ENCODE measurements at places on chromosomes 4 and X.

DNA sequence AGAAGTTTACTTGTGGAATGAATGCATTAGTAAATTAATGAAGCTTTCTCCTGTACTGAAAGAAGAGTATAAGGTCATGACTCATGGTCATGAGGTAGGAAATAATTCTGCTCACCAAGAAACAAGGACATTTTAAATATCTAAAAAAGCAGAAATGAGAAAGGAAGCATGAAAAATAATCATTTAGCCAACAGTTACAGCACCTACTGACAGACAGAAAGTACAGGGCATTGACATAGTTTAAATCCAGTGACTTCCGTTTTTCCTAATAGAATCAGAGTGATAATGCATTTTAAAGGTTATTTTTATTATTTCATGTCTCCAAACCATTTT is 30.5 kb upstream of the ACSL1 start:
- DNase-seq = no peak
- H3K27me3 ChIP-seq = no peaks in the 10 kb centered on the region
- H3K27ac ChIP-seq = no peak overlapping the region

DNA sequence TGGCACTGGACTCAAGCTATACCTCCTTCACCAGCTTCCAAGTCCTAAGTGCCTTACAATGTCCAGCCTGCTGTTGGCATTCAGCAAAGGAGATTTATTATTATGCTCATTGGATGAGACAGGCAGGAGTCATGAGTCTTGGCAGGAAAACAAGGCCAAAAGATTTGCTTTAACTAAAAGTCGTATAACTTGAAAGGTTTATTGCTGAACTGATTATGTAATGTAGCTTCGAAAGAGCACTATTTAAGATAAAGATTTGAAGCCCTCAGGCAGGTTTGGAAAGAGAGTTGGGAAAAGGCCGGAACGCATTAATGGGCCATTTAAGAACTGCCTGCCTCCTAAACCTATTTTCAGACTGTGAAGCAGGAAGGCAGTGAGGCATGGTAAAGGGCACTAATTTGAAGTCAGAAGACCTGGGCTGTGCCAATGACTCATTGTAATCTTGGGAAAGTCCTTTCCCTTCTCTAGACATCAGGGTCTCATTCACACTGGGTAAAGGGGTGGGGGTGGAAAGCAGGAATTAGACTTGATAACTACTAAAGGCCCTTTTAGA is 280.5 kb upstream of the EDA2R start:
- DNase-seq = no peak
- no peaks in the 10 kb centered on the region for H3K36me3 ChIP-seq
- H3K4me1 ChIP-seq = no peaks in the 10 kb centered on the region

GRCh38 chr4:17238633-17239032 is 273.3 kb downstream of the QDPR start:
- H3K27me3 ChIP-seq = no peaks in the 10 kb centered on the region
- DNase-seq = no peak
- no peak overlapping the region for H3K27ac ChIP-seq
- no peak overlapping the region for H3K4me3 ChIP-seq
- no peaks in the 10 kb centered on the region for H3K36me3 ChIP-seq
- H3K4me1 ChIP-seq = no peaks in the 10 kb centered on the region

- H3K4me1 ChIP-seq = no peaks in the 10 kb centered on the region
- H3K4me3 ChIP-seq = no peak overlapping the region
- H3K27me3 ChIP-seq = no peaks in the 10 kb centered on the region
These were observed 223.8 kb upstream of the PSAPL1 start for GRCh38 chr4:7658341-7659204.

GRCh38 chr4:151358266-151358665 is 32.9 kb upstream of the SH3D19 start:
- H3K4me1 ChIP-seq = peaks cover 9% of the 10 kb centered on the region
- no peak overlapping the region for H3K27ac ChIP-seq
- H3K4me3 ChIP-seq = no peak overlapping the region
- no peaks in the 10 kb centered on the region for H3K27me3 ChIP-seq
- no peaks in the 10 kb centered on the region for H3K36me3 ChIP-seq

- peak; percentile 38 for DNase-seq
- H3K36me3 ChIP-seq = no peaks in the 10 kb centered on the region
- no peaks in the 10 kb centered on the region for H3K27me3 ChIP-seq
- peaks cover 12% of the 10 kb centered on the region for H3K4me1 ChIP-seq
- H3K4me3 ChIP-seq = peak overlapping the region; percentile 63
- H3K27ac ChIP-seq = peak overlapping the region; percentile 96
These were observed 35.9 kb downstream of the ETDC start for GRCh38 chrX:135345107-135345589.

GRCh38 chrX:41442824-41443550 is 4.2 kb upstream of the NYX start:
- H3K27ac ChIP-seq = peak overlapping the region; percentile 87
- H3K4me3 ChIP-seq = peak overlapping the region; percentile 24
- H3K4me1 ChIP-seq = peaks cover 6% of the 10 kb centered on the region
- no peaks in the 10 kb centered on the region for H3K27me3 ChIP-seq
- DNase-seq = no peak

Data from transverse colon (tissue), 4 donors.